ENCODE measurements at places on chromosomes 3 and 15. TPM values are rescaled to one million over a fixed set of nuclear protein-coding genes. Genes with fewer than 3 reads are reported as not detected.

GRCh38 chr3:124318014-124318413 lies 326.1 kb upstream of the ROPN1 start:
- no peak for DNase-seq

- DNase-seq = no peak
Observed at GRCh38 chr15:53307952-53308624, 451.4 kb downstream of the WDR72 start.

The LXN gene
- not detected for total RNA-seq

GRCh38 chr3:183517607-183518006 lies 37.9 kb downstream of the KLHL6 start:
- DNase-seq = no peak

DNA sequence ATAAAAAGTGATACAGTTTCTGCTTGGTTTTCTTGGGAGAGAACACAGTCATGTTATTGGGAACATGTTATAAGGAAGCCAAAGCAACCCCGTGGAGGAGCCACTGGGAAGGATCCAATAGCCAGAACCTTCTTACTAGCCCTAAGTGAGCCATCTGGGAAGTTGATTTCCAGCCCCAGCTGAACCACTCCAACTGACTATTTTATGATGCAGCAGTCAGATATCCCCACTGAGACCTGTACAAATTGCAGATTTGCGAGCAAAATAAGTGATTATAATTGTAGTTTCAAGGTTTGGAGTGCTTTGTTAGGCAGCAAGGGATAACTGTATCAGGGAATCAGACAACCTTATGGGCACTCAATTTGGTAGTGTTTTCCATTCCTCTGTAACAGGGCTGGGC lies 43.3 kb upstream of the ZPLD1 start:
- no peak for DNase-seq

Data from SJSA1 (cell line).